ENCODE measurements at places on chromosomes 16 and 17. TPM values are rescaled to one million over a fixed set of nuclear protein-coding genes. Genes with fewer than 3 reads are reported as not detected.

TP53TG3C gene
- not detected for total RNA-seq

MBTD1 gene
- 14.8 TPM for total RNA-seq

TM4SF5 gene
- total RNA-seq: 17.3 TPM

GRCh38 chr17:39205112-39205526 is 5.0 kb downstream of the RPL19 start:
- DNase-seq: no peak

GRCh38 chr16:75000481-75001081 is 1.8 kb downstream of the ZNRF1 start:
- DNase-seq: peak; percentile 28

DNA sequence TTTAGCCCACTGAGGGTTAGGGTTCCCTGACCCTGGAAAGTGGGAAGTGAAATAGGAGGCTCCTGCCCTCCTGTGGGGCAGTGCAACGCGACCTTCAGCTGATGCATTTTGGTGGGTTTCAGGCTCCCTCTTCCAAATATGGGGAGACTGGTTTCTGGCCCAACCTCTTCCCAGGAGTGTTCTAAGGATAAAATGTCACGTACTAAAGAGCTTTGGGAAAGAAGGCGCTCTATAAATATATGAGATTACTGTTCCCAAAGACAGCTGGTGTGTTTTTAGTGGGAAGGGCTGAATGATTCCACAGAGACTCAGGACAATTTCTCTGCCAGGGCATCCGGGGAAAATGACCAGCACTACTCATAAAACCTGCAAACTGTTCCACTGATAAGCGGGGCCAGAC is 9.8 kb downstream of the SLC35B1 start:
- DNase-seq: no peak

GRCh38 chr17:58317421-58318064 is 11.1 kb downstream of the TSPOAP1 start:
- DNase-seq: peak; percentile 31
